Cardiac fibroblast (primary cell): ENCODE measurements at places on chromosomes 1 and 21.
A peak's percentile ranks its signal among the peaks of the same experiment; 100 is the strongest.

DNA sequence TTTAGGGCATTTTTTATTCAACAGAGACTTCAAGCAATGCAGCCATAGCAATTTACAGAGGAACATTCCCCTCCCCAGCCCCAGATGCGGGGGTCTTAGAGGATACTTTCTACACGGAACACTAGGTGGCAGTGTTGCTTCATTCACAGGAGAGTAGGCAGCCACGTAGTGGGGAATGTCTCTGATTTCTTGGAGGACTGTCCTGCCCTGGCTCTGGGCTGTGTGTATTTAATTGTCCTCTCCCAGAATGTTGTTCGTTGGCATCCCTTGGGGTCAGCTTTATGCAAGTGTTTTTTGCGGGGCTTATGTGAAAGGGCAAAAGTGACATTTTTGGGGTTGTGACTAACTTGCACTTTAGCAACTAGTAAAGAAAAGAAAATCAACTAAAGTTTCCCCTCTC, 96.9 kb downstream of the PAPPA2 start:
- peak; percentile 64 for DNase-seq

DNA sequence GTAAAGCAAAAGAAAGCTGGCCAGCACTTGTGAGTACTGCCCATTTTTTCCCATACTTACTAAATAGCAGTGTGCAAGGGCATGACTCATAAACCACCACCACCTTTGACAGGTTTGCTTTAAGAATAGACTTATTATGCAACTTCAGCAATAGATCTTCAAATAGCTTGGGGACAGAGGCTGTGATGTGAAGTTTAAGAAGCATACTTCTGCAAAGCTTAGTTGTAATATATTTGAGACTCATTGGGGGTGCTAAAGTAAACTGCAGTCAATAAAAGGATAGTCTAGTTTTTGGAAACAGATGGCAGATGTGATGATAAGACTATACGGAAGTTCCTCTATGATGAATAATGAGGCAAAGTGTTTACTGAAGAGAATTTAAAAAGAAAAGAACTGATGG, 210.0 kb downstream of the PLA2G4A start:
- peak; percentile 54 for DNase-seq

GRCh38 chr1:184503221-184503749, 116.5 kb downstream of the C1orf21 start:
- DNase-seq, result no peak

DNA sequence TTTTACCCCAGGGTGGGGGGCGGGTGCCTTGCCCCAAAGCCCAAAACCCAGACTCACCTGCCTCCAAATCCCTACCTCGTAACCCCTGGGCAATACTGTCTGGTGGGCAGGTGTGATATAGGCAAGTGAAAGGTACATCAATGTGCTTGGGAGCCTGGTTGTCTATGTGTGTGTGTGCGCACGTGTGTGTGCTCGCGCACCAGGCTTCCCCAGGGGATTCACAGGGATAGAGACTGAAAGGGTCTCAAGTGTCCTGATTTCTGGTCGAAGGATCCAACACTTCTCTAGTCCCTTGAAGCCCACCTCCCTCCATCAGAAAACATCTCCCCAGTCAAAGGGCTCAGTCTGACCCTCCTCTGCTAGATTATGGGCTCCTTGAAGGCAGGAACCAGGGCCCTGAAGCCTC, 28.9 kb upstream of the EPB41 start:
- DNase-seq, result no peak

DNA sequence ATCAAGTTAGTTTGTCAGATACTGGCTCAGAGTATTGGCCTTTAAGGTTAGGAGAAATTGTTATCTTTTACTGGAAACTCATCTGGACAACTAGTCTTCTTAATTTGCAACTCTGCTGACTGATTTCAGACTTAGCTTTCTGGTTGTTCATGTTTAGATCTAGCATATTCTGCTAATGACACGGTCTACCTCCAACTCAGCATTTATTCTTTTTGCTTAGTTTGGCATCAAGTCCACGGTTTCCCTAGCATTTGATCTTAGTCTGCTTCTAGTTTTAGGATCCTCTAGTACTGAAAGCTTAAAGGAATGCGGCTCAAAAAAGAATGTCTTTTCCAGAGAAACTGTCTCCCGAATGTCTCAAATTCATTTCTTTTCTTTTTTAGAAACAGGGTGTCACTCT, 75.6 kb upstream of the SLFNL1 start:
- no peak for DNase-seq

GRCh38 chr1:2348346-2349325, 42.7 kb downstream of the MORN1 start:
- DNase-seq, result no peak

GRCh38 chr1:78141531-78142231, 95.9 kb downstream of the GIPC2 start:
- DNase-seq, result no peak

DNA sequence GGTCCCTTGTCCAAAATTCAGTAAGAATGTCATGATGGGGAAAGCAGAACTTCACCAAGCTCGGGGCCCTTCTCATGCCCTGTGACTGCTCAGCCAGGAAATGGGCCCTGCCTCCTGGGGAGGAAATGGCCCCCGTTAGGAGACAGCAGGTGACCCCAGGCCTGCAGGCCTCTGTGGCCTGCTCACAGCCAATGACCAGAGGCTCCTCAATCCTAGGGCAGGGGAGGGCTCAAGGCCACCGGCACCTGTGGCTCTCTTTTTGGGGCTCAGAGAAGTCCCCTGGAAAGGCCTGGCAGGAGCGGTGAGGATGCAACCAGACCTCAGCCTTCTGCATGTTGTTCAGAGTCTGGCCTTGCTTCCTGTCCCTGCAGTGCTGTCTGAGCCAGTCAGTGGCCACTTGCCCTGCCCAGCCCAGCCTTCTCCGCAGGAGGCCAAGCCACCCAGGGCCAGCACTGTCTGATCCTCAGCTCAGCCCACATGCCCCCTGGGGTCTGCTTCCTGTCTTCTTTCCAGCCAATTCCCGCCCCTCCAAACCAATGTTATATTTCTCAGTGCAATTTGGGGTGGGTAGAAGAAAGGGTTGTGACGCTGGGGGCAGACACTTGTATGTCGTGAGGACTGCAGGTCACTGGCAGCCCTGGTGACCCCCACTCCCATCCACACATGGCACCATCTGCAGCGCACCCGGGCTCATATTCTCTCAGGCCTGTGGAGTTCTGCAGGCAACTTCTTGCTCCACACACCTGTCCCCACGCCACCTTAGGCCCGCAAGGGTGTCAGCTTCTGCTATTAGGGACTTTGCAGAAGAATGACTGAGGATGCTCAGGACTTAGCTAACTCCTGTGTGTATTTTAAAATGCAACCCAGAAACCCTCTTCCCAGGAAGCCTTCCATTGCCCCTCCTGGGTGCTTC, 83.6 kb downstream of the ITPKB start:
- DNase-seq, result no peak

- DNase-seq, result no peak
Observed at GRCh38 chr1:23899070-23899469, 14.1 kb downstream of the CNR2 start.

DNA sequence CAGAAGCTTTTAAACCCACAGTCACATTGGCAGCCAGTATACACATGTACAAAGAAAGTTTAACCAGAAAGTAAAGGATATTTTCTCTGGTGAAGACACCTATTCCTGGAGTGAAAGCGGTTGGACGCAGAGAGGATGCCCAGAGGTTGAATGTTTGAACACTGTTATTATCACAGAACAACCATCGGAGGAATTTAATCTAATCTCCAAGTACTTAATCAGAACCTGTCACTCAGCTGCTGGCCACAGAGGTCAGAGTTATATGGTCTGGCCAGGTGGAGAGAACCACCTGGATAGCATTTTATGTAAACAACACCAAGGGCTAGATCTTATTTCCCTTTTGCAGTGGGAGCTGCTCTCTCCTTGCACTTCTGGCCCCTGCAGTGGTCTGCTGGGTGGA, 29.4 kb downstream of the SPATA46 start:
- DNase-seq, result no peak

DNA sequence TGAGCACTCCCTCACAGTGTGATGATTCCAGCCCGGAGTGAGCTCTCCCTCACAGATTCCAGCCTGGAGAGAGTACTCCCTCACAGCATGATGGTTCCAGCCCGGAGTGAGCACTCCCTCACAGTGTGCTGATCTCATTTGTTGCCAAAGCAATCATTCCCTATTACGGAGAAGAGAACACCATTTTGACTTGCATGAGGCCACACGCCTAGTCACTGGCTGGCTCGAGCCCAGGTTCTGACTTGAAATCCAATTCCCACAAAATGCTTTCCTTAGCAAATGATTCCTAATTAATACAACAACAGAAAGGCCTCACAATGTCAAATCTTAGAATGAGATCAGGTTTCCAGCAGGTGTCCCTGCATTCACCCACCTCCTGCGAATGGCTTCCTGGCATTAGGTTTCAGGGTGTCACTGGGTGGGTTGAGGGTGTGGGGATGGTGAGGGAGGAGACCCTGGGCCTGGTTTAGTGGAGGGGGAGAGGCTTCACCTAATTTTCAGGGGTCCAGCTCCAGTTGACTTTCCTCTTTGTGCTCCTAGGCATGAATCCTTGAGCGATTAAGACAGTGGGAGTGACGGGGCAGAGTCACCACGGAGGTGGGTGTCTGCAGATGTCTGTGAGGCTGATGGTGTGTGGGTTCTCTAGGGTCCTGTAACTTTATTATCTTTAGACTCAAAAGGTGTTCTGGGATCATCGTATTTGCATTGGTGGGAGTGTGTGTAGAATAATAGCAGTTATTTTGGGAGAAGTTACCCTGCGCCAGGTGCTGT, 158.5 kb downstream of the KCNJ6 start:
- DNase-seq, result no peak

GRCh38 chr1:67639361-67639760, 45.6 kb upstream of the GADD45A start:
- DNase-seq, result peak; percentile 68

DNA sequence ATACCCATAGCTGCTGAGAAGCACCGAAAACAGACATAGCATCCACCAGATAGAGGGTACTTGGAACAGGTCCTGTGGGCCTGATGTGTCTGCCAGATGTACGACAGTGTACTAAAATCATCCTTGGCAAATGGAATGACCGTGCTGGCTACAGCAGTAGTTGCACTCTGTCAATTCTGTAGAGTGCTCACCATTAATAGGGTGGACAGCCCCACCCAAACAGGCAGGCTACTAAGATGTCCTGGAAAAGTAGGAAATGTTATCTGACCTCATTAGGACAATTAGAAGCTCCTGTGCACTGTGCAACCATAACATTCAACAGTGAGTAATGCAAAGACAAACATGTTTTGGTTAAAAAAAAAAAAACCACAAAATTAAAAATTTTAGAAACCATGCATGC, 106.2 kb downstream of the PTPN14 start:
- DNase-seq, result no peak

DNA sequence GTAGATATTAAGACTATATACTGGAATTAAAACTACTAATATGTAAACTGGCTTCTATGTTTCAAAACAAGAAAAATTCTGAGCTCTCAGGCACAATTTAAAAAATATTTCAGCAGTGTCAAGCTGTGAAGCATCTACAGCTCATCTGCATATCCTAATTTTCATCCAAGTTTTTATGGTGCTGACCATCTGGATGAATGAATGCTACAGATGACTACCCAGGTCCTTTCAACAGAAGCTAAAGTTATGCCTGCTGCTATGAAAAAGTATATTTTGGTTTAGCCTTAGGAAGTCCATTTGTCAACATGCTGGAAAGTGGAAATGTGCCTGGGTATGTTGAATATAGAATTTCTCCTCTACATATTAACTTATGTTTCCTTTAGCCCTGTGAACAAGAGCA, 206.9 kb downstream of the NEGR1 start:
- no peak for DNase-seq

DNA sequence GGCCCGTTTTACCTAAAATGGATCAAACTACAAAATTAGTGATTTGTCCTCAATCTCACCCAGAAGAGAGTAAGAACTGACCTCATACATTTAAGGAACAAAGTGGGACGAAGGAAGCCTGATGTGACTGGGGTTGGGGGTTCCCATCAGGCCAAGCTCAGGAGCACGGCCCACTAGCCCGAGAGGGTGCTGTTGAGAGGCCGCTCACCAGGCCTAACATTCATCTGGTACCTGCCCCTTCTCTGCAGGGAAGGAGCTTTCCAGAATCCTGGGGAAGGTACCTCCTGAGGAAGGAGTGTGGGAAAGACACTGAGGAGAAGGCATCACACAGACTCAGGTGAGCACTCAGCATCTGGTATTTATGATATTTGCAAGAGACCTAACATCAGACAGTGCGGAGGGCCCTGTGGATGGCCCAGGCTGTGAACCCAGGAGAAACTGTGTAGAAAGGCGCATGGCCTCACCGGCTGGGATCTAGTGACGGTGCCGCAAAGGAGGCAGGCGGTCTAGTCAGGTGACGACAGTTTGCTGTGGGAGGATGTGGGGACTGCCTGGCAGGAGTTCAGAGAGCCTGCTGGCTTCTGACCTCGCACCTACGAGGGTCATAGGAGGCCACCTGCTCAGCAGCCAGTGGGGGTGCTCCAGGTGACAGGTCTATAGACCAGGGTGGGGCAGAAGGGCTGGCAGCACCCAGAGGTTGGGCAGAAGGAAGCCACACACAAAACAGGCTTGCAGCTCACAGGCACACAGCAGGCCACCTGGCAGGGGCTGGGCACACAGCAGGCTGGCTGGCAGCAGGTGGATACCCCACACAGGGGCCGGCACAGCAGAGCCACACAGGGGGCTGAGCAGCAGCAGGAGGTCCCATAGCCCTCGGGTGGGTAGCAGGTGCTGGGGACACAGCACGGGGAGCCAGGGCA, 543 bp downstream of the KRTAP12-4 start:
- DNase-seq, result no peak

GRCh38 chr1:240435996-240436566, 175.9 kb downstream of the GREM2 start:
- no peak for DNase-seq

GRCh38 chr1:228900099-228900885, 165.0 kb downstream of the RHOU start:
- DNase-seq, result no peak

DNA sequence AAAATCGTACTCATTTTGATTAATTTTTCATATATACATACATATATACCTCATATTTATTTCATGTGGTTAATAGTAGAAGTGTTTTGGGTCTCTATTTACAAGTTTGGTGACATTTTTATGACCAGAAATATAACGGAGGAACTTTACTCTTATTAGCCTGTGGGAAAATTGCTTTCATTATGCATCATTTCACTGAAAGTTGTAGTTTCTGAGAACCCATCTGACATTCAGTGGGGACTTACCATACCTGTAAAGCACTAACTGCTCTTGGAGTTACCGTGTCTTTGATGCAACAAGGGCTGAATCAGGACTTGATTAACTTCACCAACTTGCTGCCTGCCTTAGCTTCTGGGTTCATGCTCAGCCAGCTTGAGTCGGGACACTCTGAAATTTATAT, 49.9 kb upstream of the ITPKB start:
- DNase-seq, result no peak

GRCh38 chr1:232943679-232944252, 6.6 kb upstream of the NTPCR start:
- DNase-seq, result peak; percentile 77

DNA sequence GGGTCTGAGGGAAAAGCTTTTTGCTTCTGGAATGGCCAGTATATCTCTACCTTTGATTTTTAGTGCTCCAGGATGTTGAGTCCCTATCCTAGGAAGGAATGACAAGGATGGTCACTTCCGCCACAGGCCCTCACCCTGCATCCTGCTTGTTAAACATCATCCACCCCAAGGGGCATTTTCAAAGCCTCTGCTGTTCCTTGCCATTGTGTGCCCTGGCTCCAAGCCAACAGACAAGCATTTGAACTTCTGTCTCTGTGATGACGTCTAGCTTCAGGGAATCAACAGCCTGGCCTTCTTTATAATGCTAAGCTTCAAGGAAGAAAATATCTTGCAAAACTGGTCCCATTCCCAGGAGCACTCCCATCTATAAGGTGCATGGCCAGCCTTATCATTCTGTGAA, 12.3 kb upstream of the JAM2 start:
- DNase-seq, result no peak

GRCh38 chr1:117652421-117652820, 46.6 kb downstream of the TENT5C start:
- DNase-seq, result no peak

- DNase-seq, result no peak
Observed at GRCh38 chr1:162139211-162139610, 69.7 kb downstream of the NOS1AP start.
